Stimulated activated CD8-positive, alpha-beta memory T cell treated with anti-CD3 and anti-CD28 coated beads, Interleukin-7, amount 100 ng/mL, for 1 hour (primary cell): ENCODE measurements at places on chromosomes 6 and 20.

GRCh38 chr6:10894958-10895357 lies 8.1 kb downstream of the SYCP2L start:
- no peak for DNase-seq

DNA sequence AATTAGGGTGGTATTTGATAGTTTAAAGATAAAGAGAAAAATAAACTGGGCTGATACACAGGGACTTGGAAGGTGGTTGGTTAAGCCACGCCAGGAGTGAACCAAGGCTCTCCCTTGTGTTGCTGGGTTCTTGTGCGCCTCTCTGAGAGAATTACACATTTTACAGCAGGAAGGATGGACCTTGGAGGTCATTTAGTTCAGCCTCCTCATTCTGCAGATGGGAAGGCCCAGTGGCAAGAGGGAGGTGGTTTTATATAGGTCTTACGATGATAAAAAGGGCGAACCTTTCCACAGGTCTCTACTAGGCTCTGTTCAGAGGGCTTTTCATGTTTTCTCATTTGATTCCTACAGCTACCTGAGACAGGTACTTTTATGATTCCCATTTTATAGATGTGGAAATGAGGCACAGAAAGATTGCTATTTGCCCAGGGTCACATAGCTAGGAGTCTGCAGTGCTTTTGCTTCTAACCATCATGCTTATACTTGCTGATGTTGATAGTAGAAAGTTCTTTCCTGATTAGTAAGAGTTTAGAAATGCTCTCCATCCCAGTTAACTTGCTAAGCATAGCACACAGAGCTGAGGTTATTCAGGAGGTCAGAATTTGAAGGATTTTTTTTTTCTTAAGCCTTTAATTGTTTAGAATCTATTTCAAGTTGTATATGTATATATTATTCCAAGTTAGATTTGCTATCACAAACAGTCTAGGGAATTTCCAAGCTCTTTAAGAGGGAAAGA lies 12.8 kb downstream of the HIVEP1 start:
- DNase-seq, result no peak

DNA sequence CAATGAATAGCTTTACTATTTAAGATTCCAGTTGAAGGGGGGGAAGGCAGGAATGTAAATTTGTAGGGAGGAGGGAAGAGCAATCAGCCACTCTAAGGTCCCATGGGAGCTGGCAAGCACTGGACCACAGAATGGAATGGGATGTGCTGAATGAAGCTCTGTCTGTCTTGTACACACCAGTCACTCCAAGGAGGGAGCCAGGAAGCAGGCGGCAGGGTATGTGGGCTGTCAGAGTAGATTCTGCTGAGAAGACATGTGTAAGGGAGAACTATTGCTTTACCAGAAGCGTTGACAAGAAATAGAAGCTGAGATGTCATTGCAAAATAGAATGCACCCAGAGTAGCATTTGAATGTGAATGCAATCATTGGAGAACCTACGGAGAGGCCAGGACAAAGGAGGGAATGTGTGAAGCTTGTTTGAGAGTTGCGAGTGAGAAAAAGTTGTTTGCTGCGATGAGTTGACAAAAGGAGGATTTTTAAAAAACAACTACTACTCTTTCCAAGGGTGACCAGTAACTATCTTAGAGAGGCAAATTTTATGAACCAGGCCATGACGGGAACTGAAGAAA lies 25.2 kb upstream of the PDE7B start:
- no peak for DNase-seq

- no peak for DNase-seq
These were observed 45.1 kb downstream of the GRM4 start for GRCh38 chr6:34100788-34101187.

DNA sequence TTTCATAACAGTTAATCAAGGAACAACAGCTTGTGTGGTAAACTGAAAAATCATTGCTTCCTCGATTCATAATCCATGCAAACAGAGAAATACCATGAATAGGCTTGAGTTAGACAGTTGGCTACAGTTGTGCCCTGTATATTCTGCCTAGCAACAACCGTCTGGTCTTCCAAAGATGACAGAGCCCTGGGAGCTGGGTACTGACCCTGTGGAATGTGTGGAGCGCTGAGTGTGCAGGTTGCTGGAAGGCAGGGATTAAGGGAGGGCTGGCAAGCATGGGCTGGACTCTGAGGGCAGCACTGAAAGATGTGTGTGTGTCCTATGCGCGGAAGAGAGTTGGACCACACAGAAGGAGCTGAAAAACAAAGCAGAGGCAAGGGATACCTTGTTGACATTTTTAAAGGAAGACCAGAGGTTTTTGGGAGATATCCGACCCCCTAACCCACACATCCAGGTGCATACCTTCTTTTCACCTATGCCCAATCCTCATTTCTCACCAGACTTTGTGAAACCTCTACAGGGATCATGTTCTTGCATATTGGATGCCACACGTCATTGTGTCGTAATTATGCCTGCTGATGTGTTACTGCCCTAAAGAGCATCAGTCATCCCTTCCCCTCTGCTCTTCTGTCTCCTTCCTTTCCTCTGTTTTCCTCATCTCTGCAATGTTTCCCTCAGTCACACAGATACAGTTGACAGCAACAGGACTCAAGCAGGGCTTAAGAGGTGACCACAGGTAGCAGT lies 58.2 kb upstream of the VGLL2 start:
- no peak for DNase-seq

DNA sequence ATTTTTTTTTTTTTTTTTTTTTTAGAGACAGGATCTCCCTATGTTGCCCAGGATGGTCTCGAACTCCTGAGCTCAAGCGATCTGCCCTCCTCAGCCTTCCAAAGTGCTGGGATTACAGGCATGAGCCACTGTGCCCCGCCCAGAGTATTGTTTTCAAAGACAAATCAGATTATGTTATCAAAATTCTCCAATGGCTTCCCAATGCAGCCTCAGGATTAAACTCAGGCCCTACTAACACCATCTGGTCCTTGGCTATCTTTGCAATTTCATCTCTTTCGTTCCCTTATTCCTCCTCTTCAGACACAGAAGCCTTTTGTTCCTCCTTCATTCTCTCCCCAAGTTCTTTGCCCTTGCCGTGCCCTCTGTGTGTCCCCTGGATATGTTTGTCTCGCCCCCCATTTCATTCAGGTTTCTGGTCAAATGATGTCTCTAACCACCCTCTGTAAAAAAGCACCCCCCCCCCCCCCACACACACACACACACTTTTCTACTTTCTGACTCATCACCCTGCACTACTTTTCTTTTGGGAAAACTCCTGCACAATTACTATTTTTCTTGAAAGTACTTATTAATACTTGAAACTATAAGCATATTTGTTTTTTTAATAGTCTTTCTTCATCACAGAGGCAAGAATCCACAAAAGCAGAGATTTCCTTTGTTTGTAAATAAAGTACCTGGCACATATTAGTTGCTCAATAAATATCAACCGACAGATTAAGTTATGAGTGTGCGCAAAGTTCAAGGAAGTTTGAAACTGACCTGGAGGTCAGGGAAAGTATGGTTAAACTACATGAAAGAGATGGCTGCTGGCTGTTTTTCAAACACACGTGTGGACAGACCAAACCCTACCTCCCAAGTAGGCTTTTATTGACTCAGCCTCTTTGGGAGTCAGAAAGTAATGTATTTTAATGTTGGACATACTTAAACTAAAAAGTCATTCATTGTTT lies 16.7 kb downstream of the BTN1A1 start:
- DNase-seq, result no peak

GRCh38 chr6:33467091-33467490 lies 12.7 kb downstream of the ZBTB9 start:
- no peak for DNase-seq

DNA sequence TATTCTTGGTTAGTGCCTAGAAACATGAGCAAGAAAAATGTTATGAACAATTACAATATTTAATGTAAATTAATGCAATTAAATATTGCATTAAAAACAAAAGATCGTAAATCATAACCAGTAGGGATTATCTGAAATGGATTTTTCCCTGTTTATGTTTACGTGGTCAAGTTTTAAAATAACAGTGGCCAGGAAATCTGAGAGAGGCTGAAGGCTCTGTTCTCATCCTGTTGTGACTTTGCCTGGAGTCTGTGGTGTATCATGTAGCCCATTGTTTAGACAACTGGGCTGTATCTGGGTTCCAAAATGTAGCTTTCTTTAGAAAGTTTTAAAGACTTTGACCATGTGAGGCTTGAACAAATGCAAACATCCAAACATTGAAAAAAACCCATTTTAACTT lies 2.4 kb downstream of the MYO6 start:
- DNase-seq, result no peak
